Type B pancreatic cell (in vitro differentiated cells): ENCODE measurements at places on chromosomes 1 and 21.

DNA sequence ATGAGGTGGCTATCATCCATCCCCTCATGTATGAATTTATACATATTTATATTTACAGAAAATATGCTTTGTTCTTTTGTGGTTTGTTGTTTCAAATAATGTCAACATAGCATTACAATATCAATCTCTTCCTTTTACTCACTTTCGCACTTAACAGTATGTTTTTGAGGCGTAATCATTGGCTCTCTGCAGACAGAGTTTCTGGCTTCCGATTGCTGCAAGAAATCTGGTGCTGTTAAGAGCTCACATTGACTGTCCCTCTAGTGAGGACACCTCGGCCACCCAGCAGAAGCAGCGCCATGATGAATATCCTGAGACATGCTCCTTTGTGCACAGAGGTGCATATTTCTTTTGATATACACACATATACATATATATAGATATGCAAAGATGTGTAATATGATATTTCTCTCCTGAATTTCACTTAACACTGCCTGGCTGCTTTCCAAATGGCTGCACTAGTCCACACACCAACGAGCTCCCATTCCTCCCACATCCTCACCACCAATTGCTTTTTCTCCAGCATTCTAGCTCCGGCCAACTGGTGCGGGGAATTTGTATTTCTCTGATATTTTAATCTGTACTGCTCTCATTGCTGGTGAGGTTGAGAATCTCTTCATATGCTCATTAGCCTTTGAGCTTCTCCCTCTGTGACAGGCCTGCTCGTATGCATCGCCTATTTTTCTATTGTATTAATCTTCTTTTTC, 248.4 kb downstream of the SIPA1L2 start:
- no peak for DNase-seq

GRCh38 chr1:173453982-173454381, 23.2 kb upstream of the PRDX6 start:
- DNase-seq, result no peak

- no peak for DNase-seq
Observed at GRCh38 chr1:9376430-9376829, 83.7 kb downstream of the SPSB1 start.

DNA sequence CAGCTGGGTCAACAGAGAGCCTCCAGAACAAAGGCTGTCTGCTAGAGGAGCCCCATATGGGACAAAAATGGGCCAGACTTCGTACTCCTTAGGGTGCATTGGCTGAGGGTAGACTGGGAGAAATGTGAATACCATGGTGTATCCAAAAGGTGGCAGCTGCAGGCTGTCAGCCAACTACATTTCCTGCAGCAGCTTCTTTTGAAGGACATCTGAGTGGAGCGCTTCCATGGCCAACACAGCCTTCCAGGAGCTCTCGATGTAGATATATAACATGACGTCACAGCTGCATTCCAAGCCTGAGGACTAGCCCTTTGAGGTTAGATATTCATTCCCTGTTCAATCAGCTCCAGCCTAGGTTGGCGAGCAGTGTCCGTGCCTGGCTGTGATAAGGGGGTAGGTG, 107.7 kb downstream of the MAB21L3 start:
- DNase-seq, result no peak

DNA sequence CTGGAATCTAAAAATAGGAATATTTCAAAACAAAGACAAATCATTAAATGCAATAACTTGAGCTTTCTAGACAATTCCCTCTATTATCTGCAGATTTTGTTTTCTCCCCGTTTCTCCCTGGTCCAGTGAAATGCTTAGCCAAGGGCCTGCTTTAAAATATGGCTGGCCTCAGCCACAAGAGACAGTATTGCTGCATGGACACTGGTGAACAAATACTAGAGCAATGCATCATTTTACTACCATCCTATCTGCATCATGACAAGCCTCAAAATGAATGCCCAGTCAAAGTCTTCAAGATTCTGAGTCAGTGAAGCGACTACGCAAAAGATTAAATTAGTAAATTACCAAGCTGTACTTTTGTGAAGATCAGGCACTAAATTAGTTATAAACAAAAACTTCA, 80.5 kb downstream of the ENAH start:
- no peak for DNase-seq

DNA sequence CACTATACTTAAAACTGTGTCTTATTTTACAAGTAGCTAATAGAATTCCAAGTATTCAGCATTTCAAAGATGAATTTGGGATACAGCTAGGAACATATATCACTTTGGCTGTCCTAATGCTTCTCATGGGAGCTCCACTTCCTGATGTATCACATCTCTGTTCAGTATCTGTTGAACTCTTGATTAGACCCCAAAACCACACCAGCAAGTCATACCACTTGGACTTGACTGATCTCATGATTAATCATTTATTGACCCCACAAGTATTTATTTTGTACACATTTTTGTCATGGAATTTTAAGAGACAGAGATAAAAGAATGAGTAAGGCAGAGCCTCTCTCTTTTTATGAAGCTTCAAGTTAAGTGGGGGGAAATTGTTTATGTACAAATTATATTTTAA, 30.0 kb downstream of the TMPRSS15 start:
- DNase-seq, result no peak
